ENCODE measurements at places on chromosomes 16 and 17.

DNA sequence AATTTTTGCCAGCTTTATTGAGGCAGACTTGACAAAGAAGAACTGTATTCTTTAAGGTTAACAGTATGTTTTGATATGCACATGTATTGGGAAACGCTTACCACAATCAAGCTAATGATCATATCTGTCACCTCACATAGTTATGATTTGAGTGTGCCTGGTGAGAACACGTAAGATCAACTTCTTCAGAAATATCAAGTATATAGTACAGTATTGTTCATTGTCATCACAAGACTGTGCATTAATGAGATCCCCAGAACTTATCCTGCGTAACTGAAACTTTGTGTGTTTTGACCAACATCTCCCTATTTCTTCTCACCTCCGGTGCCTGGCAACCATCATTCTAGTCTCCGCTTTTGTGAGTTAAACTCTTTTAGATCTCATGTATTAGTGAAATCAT is 756.4 kb upstream of the EEF2KMT start:
- DNase-seq, result no peak

- no peak for DNase-seq
Measured at GRCh38 chr16:1037394-1038257, 34.9 kb upstream of the SSTR5 start.

DNA sequence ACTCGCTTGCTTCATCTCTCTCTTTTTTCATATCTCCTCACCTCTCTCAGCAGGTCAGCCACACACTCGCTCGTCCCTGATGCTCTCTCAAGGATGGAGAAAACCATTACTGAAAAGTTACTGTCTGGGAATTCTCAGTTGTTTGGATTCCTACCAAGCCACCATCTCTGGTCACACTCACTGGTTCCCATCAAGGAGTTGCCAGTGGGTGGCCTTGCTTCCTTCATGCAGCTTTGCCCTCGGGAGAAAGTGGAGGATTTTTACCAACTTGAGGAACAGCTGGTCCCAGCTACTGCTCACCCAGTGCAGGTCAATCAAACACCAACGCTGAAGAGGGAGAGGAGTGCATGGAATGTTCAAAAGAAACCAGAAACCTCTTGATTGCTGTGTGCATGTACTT is 25.3 kb downstream of the MEOX1 start:
- no peak for DNase-seq

GRCh38 chr17:34067011-34067410 is 188.1 kb upstream of the CCL2 start:
- DNase-seq, result no peak

DNA sequence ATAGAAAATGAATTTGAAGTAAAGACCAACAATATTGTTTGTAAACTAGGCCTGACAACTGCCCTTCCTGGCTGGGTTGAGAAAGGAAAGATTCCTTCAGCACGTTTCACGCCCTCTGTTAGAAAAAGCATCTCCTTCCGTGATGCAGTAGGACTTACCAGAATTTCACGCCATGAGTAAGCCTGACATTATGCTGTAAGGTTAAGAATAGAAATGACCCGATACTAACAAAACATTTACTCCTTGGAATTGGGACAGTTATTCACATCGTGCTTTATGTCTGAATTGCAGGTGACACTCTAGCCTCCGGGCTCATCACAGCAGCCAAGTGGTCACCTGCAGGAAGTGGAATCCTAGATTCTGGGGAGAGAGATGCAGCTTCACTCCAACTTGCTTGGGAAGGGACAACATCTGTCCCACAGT is 17.5 kb downstream of the MARCHF10 start:
- no peak for DNase-seq

DNA sequence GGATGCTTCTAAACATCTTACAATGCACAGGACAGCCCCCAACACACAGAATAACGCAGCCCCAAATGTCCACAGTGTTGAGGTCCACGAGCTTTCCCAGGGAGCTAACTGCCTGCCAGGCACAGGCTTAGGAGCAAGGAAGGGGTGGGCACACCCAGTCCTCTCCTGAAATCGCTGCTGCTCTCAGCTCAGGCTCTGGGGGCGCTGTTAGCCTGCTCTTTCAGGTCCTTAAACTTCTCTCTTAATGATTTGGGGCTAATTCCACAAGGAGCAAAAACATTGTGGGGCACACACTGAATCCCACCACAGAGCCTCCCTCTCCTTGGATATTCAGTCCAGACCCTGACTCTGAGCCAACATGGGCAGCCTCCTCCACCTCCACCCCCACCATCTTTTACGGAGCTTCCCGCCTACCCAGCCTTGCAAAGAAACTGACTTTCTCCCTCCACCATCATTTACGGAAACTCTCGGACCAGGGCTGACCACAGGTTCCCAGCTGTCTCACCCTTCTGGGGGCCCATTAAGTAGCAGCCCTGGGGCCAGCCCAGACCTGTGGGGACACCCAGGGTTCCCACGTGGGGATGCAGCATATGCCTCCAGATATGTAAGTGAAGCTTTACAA is 1.1 kb downstream of the CD300H start:
- DNase-seq, result no peak

- no peak for DNase-seq
Measured at GRCh38 chr16:8063159-8063558, 527.2 kb downstream of the TMEM114 start.

DNA sequence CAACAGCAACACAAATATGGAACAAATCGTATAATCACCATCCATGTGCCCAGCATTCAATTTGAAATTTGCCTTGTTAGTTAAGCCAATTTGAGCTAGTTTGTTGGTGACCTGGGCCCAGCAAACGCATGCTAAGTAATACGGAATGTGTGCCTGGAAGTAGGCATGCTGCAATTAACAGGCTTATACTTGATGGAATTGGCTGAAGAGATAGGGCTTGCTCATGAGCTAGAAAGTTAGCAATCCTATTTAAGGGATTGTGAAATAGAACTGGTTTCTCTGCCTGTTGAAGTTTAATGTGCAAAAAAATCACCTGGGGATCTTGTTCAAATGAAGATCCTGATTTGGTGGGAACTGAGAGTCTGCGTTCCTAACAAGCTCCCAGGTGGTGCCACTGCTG is 8.5 kb upstream of the LPO start:
- DNase-seq, result no peak

- no peak for DNase-seq
Measured at GRCh38 chr17:17897442-17897841, 60.7 kb upstream of the SREBF1 start.

DNA sequence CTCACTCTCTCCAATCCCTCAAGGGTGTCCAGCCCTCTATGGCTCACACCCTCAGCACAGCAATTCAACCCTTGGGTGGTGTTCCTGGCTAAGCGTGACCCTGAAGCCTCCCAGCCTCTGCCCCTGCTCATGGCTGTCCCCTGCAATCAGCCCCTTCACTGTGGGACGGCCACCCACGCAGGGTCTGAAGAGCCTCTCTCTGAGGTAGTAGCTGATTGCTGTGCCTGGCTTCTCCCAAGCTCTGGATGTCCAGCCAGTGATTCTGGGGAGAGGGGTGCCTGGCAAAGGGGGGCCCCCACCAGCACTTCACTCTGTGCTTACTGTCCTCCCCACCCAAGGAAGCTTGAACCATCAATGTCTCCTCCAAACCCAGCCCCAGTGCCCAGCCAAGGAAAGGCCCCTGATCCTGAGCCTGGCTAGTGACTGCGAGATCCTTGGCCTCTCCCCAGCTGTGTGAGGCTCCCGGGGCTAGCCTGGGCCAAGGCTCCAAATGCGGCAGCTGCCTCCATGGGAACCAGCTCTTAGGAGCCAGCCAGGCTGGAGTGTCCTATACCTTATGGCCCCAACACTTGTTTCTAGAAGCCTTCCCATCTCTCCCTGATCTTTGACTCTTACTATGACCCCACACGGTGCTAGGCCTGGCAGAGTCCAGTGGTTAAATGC is 9.9 kb downstream of the MTSS2 start:
- DNase-seq, result no peak

DNA sequence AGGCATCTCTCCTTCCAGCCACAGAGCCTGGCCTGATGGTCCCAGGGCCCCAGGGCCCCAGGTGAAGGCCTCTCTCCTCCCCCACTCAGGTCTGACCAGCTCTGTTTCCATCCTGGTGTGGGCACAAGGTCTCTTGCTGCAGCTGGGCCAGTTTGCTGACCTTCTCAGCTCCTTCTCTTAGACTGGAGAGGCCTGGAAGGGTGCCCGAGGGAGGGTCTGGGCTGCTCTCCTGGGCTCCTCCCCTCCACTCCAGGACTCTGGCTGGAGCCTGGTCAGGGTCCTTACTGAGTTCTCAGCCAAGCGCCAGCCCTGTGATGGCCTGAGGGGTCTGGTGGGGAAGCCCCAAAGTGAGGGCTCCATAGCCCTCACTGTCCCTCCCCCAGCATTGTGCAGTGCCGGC is 12.4 kb downstream of the SOCS3 start:
- no peak for DNase-seq

DNA sequence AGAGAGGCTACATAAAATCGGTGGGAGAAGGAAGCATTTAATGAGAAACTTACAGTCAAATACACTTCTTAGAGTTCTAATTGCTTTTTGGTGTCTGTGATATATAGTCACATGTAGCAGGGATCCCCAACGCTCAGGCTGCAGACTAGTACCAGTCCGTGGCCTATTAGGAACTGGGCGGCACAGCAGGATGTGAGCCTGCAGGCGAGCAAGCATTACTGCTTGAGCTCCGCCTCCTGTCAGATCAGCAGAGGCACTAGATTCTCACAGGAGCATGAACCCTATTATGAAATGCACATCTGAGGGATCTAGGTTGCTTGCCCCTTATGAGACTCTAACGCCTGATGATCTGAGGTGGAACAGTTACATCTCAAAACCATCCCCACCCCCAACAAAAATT is 158.5 kb downstream of the TANC2 start:
- no peak for DNase-seq

DNA sequence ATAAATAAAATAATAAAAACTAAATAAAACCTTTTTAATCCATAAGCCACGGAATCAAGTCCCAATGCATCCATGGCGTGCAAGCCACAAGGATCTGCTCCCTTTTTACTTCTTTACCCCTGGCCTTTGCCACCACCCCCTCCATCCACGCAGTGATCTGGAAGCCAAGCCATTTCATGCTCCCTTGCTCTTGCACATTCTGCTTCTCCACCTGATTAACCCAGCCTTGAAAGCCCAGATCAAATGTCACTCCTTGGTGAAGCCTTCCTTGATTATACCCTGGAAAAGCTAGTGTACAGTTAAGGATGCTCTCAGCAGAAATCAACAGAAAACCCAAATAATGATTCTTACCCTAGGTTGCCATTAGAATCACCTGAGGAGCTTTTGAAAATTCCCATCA is 9.9 kb downstream of the LRRC3C start:
- DNase-seq, result no peak

DNA sequence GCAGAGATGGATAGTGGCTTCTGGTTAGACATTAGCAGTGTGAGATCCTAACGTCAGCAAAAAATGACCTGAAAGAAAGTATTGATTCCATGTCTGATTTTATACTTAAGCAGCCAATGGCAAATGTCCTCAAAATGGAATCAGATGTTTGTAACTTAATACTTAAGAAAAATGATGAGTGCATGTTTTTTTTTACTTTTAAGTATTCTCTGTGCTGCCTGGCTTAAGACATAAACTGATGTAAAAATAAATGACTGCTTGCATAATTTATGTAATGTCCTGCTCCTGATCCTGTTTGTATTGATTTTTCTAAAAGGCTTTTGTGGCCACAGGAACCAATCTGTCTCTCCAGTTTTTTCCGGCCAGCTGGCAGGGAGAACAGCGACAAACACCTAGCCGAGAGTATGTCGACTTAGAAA is 7.4 kb downstream of the CBFB start:
- no peak for DNase-seq

GRCh38 chr16:69763599-69763942 is 1.4 kb downstream of the WWP2 start:
- DNase-seq, result no peak

- DNase-seq, result no peak
Measured at GRCh38 chr17:60082946-60083471, 4.3 kb upstream of the HEATR6 start.

- no peak for DNase-seq
Measured at GRCh38 chr17:39153599-39154051, 2.2 kb upstream of the PLXDC1 start.

- DNase-seq, result no peak
Measured at GRCh38 chr17:50498021-50498874, 10.0 kb upstream of the MYCBPAP start.

DNA sequence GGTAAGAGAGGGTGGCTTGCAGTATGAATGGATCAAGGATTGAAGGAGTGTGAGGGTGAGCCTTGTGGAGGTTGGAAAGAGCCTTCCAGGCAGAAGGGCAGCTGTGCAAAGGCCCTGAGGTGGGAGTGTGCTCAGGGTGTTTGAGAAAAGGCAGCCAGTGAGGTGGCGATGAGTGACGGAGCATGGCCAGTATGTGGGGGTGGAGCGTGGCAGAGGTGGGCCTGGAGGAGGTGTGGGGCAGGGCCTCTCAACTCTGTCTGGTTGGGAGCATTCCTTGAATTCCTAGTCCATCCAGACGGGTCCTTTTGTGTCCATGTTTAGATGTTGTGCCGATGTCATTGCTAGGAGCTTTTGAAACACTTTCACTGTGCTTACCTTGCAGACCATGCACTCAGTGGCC is 51.3 kb downstream of the EPN2 start:
- DNase-seq, result no peak

- DNase-seq, result no peak
Measured at GRCh38 chr17:60077672-60078519, 825 bp downstream of the HEATR6 start.

DNA sequence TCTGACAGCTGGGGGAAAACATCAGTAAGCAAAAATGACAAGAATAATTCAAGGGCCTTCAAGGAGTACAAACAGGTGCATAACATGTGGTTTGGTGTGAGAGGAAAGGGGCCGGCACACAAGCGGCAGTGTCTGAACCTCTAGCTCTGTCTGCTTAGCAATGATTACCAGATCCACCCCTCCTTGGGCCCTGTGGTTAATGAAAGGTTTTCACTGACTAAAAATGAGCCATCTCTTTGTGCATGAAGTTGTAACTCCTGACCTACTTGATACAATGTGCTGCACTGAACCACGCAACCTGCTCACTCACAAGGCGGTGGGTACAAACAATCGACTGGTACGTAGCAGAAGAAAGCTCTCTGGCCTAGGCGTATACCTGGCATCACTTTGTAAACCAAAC is 15.1 kb downstream of the FAM117A start:
- DNase-seq, result no peak

GRCh38 chr17:14316126-14316832 is 15.4 kb downstream of the HS3ST3B1 start:
- DNase-seq, result no peak

GRCh38 chr16:57514791-57515600 is 21.4 kb downstream of the CCDC102A start:
- no peak for DNase-seq

GRCh38 chr16:70151391-70151790 is 22.2 kb upstream of the CLEC18C start:
- no peak for DNase-seq

All from retinal pigment epithelial cell (primary cell).